ENCODE measurements at places on chromosomes 12 and 14.

DNA sequence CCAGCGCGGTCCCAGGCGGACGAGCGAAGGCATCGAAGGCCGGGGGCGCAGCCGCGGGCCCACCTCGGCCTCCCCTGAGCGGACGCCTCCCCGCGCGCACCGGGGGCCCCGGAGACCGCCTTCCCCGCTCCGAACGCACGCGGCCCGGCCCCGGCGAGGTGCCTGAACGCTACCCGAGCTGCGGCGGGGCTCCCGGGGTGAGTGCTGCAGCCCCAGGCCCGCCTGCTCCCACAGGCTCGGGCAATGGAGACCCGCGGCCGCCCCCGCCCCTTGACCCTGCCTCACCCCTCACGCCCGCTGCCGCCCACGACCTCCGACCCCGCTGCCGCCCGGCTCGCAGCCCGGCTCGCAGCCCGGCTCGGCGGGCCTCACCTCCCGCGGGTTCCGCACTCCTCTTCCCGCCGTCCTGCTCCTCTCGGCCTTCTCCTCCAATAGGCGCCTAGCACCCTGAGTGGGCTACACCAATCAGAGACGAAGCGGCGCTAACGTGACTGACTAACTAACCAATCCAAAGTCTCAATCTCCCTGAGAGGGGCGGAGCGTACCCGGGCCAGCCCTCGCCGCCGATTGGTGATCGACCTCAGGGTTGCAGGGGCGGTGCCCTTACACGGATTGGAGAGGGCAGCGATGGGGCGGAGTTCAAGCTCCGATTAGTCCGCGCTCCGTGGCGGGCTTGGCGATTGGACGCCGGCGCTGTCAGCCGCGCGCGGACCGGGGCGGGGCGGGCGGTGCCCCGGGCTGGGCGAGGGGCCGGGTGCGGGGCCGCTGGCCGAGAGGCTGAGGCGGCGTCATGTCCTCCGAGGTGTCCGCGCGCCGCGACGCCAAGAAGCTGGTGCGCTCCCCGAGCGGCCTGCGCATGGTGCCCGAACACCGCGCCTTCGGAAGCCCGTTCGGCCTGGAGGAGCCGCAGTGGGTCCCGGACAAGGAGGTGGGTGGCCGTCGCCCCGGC lies at the start of the genes XRCC3 and ZFYVE21:
XRCC3 (minus strand) TSS at position 400 of the 949 bp plus-strand sequence. CDS start 4,364 bp downstream, outside the sequence.
ZFYVE21 (plus strand) TSS at position 759 of the 949 bp plus-strand sequence; CDS start at position 791, 32 bp downstream.
- peak; percentile 100 for DNase-seq

- DNase-seq = no peak
Observed at GRCh38 chr12:123094349-123095077, 56.4 kb downstream of the PITPNM2 start.

GRCh38 chr12:115898670-115899069 lies 378.8 kb downstream of the MED13L start:
- DNase-seq = no peak

DNA sequence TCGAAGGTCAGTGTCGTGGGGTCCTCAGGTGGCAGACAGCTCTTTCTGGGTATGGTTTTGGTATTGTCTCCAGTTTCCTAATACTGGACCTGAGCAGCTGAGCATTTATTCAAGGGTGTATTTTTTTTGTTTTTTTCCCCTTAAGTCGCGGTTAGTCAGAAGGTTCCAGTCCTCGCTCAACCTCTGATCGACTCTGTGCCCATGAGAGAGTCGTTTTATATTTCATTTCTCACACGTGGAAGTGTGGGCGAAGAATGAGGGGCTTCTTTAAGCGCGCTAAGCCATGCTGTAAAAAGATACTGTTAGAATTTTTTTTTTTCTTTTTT lies 499 bp downstream of the MIPOL1 start:
- peak; percentile 22 for DNase-seq

- no peak for DNase-seq
Observed at GRCh38 chr12:102344691-102345090, 135.7 kb downstream of the IGF1 start.

GRCh38 chr14:100557658-100558057 lies 29.6 kb downstream of the BEGAIN start:
- no peak for DNase-seq

GRCh38 chr12:4288296-4289131 lies 15.0 kb downstream of the CCND2 start:
- no peak for DNase-seq

DNA sequence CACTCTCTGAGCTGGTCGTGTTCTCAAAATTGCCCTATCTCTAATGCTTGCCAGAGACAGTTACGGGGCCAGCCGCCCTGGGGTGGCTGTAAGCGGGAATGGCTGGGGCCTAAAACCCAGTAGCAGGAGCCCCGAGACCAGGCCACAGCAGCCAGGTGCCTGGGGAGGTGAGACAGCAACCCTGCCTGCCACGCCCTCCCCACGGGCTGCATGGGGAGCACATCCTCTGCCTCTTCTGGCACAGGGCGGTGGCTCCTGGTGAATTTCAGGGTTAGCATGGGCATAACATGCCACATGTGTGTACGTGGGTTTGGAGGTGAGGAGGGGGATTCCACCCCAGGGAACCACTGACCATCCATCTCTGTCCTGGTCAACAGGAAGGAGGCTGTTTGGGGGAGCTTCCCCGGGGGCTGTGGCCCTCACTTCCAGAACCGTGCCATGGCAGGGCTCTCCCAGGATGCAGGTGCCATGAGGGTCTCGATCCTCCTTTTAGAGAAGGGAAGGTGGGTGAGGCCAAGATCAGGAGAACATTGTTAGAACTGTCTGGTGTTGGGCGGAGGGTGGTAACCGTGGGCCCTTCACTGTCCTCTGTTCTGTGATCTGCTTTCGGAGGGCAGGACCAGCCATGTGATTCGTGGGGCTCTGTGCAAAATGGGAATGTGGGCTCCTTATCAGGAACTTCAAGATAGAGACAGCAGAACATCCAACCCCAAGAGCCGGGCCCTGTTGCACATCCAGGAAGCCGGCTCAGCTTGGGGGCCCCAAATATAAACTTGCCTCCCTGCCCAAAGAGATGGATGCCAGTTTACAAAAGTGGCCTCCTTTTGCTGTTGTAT lies 312.2 kb upstream of the DIO3 start:
- DNase-seq = no peak

DNA sequence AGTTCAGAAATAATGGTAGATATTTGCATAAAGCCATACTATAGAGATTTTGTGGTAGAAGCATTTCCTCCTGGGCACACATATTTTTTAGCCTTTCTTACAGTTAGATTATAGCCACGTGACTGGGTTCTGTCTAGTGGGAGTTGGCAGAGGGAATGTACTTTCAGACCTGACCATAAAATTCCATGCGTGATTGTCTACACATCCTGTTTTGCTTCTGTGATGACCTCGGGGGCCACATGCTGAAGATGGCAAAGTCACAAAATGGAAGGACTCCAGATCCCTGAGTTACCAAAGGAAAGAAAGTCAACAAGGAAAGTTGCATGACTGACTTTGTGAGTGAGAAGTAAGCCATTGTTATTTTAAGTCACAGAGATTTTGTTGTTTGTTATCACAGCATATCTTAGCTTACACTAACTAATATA lies 14.6 kb upstream of the MIA2 start:
- DNase-seq = no peak

DNA sequence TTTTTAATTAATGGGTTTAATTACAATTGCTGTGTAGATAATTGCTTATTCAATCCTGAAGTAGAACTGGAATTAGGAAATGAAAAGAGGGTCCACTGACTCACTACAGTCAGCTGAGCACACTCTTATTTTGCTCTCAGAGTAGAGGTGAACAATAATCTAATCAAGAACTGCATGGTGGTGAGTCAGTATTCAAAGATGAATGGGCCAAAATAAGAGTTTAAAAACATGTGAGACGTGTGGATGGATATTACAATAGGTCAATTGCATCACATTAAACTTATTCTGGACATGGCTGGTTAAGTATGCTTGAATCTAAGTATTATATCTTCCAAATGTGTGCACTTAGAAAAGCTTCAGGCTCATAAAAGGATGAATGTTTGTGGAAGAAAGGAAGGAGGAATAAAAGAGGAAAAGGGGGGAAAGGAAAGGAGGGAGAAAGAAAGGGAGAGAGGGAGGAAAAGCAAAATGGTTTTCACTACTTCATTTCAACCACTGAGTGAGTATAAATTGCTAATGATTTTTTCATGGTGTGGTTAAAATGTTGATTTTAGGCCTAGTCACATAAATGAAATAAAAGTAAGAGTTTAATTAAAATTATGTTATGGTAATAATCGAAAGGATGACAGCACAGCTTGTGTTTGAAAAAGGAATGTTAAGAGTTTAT lies 27.0 kb upstream of the EEA1 start:
- no peak for DNase-seq

DNA sequence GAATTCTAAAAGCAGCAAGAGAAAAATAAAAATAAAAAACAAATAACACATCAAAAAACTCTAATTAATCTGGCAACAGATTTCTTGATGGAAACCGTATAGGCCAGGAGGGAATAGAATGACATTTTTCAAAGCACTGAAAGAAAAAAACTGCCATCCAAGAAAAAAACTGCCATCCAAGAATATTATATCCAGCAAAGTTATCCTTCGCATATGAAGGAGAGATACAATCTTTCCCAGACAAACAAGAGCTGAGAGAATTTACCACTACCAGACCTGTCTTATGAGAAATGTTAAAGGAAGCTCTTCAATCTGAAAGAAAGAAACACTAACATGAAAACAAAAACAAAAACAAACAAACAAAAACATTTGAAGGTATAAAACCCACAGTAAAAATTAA lies 214.8 kb downstream of the EMP1 start:
- no peak for DNase-seq

DNA sequence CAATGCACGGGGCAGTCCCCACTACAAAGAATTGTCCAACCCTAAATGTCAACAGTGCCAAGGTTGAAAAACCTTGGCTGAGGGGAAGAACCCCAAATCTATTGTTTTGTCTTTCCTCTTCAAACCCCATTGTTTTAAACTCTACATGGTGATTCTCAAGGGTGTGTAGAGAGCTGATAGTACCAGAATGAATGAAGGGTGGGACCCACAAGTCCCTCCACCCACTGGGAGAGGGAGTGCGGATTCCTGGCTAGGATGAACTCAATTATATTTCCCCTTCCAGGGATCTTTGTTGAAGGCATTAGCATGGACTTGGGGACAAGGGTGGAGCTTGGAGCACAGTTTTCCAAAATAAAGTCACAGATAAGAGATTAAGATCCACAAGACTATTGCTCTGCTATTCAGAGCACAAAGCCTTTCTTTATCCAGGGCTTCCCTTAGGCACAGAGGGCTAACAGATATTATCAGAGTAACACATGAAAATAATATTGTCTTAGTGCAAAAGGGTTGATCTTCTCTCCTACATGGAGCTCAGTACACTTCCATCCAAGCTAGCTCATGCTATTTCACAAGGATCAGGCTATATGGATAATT lies 755.1 kb upstream of the TBX3 start:
- DNase-seq = no peak

GRCh38 chr12:106128585-106129328 lies 10.0 kb downstream of the NUAK1 start:
- DNase-seq = peak; percentile 44

GRCh38 chr12:96234591-96235483 lies 40.7 kb downstream of the ELK3 start:
- no peak for DNase-seq

DNA sequence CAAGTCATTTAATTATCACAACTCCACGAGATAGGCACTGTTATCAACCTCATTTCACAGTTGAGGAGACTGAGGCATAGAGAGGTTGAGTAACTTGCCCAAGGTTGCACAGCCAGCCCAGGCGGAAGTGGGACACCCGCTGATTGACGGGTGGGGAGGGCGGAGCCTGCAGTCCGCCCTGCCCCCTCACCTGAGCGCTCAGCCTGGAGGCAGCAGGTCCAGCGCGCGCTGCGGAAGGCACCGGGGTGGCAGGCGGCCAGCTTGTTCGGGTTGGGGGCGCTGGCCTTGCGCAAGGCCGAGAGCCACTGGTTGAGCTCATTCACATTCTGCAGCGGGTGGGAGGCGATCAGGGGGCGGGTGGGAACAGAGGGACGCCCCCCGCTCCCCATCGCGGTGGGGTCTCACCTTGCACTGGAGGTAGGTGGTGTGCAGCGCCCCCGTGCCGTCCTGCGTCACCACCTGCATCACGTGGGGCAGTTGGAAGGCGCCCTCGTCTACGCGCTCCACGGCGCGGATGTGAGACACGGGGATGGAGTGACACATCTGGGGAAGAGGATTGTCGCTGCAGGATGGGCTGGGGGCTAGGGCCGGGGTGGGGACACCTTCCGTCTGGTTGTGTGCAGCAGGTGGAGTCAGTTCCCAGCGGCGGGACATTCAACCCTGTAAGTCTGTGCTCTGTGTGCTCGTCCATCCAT lies 31.7 kb downstream of the RASAL1 start:
- no peak for DNase-seq

GRCh38 chr12:104011253-104011652 lies 38.7 kb downstream of the GLT8D2 start:
- no peak for DNase-seq

DNA sequence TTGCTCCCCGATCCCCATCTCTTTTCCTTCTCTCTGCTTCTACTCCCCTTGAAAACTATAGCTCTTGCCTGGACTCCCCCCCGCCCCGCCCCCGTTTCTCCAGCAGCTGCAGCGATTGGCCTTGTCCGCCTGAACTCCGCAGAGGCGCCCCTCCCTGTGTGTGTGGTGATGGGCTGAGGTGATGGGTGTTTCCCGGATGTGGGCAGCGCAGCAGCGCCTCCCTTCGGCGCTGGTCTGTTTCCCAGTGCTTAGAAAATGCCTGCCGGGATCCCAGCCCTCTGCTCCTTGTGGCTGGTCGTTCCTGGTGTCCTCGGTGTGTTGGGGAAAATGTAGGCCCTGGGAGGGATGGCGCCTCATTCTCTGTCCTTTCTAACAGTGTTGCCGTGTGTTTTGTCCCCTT lies 43.3 kb downstream of the GALNT8 start:
- DNase-seq = peak; percentile 76

- DNase-seq = no peak
Observed at GRCh38 chr14:68703093-68703492, 89.8 kb downstream of the ZFP36L1 start.

DNA sequence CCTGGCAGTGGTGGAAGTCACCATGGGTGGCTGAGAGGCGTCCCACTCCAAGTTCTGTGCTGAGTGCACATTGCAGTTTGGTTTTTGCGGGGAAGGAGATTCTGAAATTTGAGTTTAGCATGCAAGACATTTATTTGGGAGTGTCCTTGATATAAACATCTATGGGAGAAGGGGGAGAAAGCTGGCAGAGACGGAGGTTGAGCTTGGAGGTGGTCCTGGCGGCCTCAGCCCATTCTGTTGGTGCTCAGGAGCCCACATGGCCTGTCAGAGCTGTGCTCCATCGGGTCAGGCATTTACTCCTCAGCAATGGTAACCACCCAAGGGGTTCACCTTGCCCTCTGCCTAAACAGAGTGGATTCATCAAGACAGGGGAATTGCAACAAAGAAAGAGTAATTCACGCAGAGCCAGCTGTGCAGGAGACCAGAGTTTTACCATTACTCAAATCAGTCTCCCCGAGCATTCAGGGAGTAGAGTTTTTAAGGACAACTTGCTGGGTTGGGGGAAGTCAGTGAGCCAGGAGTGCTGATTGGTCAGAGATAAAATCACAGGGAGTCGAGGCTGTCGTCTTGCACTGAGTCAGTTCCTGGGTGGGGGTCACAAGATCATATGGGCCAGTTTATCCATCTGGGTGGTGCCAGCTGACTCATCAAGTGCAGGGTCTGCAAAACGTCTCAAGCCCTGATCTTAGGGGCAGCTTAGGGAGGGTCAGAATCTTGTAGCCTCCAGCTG lies 323.3 kb upstream of the TMEM132C start:
- no peak for DNase-seq
